Upper lobe of right lung (tissue), 1 donor: ENCODE measurements at places on chromosomes 2 and 18. TPM values are rescaled to one million over a fixed set of nuclear protein-coding genes. Genes with fewer than 3 reads are reported as not detected.
A peak's percentile ranks its signal among the peaks of the same experiment; 100 is the strongest.

DNA sequence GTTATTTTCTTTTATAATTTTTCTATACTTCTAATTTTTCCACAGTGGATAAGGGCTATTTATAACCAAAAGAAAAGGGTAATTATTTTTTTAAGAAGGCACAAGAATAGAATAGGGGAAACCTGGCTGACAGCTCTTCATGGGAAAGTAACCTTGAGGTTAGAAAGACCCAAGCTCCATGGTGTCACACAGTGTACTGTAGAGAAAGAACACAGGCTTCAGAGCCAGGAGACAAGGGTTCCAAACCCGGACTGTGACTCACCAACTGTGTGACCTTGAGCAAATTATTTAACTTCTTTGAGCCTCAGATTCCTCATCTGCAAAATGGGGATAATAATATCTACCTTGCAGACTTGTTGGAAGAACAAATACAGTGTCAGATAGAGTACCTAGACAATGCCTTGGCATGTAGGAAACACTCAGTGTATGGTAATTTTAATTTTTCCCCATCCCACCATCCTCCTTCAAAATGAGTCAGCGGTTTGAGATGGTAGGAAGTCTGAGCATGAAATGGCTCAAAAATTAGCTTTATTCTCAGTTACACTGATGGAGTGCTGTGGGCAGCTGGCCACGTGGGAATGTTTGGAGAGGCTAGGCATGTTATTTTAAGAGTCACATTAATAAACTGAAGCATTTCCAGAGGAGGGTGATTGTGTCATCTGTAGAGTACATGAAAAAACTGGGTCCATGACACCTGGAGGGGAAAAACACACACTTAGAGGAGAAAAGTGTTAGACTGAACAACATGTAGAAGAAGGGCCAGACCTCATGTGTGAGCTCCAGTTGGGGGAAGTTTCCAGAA is 36.7 kb downstream of the TMEM37 start:
- no peaks in the 10 kb centered on the region for H3K36me3 ChIP-seq
- DNase-seq = no peak
- no peaks in the 10 kb centered on the region for H3K27me3 ChIP-seq

- H3K36me3 ChIP-seq = no peaks in the 10 kb centered on the region
- peak overlapping the region; percentile 91 for H3K27ac ChIP-seq
- H3K4me3 ChIP-seq = peak overlapping the region; percentile 72
- H3K4me1 ChIP-seq = peaks cover 53% of the 10 kb centered on the region
- no peaks in the 10 kb centered on the region for H3K27me3 ChIP-seq
- DNase-seq = no peak
Observed at GRCh38 chr2:126657148-126657635, 1.2 kb downstream of the GYPC start.

- DNase-seq = no peak
- H3K36me3 ChIP-seq = no peaks in the 10 kb centered on the region
- H3K4me3 ChIP-seq = no peak overlapping the region
Observed at GRCh38 chr2:85523062-85523902, 15.7 kb upstream of the MAT2A start.

DNA sequence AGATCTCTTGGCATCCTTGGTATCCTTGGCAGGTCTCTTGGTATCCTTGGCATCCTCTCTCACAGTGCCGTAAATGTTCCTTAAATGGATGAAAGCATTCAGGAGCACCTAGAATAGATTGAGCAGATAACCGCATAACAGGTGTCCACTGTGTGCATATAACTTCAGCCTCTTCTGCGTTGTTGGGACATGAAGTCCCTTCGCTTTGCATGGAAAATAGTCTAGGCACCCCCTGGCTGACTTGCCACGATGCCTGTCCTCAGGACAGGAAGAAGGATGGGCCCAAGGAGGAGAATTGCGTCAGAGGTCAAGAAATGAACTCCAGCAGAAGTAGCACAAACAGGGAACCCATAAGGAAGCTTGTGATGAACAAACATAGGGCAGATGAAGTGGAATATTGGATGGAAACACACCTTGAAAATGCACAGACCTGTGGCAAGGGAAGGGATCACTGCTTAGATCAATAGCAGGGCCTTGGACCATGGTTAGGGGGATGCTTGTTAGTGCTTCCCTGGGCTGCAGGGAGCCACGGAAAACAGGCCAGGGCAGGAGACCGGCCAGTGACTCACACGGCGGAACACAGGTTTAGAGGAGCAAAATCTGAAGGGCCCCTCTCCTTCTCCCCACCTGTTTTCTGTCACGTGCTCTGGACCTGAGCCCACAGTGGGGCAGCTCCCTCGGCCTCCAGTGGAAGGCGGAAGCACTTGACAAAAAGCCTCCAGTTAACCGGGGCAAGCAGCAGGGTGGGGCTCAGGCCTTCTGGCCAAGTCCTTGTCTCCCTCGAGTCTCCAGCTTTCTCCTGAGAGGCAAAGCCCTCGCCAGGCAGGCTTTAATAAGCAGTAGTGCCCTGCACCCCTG is 99.2 kb upstream of the ASAP2 start:
- H3K4me3 ChIP-seq = no peak overlapping the region
- peaks cover 21% of the 10 kb centered on the region for H3K4me1 ChIP-seq
- no peaks in the 10 kb centered on the region for H3K27me3 ChIP-seq
- peak overlapping the region; percentile 65 for H3K27ac ChIP-seq

GRCh38 chr2:5990086-5990485 is 297.9 kb downstream of the SOX11 start:
- H3K27ac ChIP-seq = no peak overlapping the region
- no peaks in the 10 kb centered on the region for H3K27me3 ChIP-seq
- no peak overlapping the region for H3K4me3 ChIP-seq
- H3K4me1 ChIP-seq = no peaks in the 10 kb centered on the region
- DNase-seq = no peak

DNA sequence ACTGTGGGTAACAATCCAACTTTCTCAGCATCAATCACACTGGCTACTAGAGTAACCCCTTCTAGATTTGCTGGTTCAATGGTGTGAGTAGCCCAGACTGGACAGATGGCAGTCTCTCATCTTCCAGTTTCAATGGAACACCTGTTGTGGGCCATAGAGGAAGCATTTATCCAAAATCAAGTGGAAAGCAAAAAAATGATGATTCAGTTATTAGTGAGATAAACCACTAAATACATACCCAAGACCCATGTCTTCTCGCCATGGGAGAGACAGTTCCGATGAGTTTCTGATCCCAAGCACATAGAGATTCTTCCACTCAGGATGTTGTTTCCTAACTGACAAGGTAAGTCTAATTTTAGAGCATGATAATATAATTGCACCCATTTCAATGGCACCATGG is 194.0 kb downstream of the IRS1 start:
- H3K27ac ChIP-seq = no peak overlapping the region
- H3K36me3 ChIP-seq = no peaks in the 10 kb centered on the region
- H3K4me3 ChIP-seq = no peak overlapping the region
- no peaks in the 10 kb centered on the region for H3K4me1 ChIP-seq
- no peaks in the 10 kb centered on the region for H3K27me3 ChIP-seq

DNA sequence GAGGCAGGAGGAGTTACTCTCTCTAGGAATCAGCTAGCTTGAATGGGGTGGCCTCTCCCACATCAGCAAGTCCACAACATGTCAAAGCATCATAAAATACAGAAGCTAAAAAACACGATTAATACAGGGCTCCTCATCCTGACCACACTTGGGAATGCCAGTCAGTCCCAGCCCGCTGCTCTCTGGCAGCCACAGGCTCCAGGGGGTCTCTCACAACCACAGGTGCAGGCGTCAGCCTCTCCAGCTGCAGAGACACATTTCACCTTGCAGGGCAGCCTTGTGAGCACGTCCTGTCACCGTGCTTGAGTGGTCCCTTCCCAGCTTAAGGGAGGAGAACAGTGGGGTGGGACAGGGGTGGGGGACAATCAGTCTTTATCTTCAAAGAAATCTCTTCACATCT is 137.4 kb upstream of the SH3BP4 start:
- H3K4me1 ChIP-seq = no peaks in the 10 kb centered on the region
- no peaks in the 10 kb centered on the region for H3K36me3 ChIP-seq
- no peaks in the 10 kb centered on the region for H3K27me3 ChIP-seq
- H3K27ac ChIP-seq = no peak overlapping the region
- H3K4me3 ChIP-seq = no peak overlapping the region
- DNase-seq = no peak

DNA sequence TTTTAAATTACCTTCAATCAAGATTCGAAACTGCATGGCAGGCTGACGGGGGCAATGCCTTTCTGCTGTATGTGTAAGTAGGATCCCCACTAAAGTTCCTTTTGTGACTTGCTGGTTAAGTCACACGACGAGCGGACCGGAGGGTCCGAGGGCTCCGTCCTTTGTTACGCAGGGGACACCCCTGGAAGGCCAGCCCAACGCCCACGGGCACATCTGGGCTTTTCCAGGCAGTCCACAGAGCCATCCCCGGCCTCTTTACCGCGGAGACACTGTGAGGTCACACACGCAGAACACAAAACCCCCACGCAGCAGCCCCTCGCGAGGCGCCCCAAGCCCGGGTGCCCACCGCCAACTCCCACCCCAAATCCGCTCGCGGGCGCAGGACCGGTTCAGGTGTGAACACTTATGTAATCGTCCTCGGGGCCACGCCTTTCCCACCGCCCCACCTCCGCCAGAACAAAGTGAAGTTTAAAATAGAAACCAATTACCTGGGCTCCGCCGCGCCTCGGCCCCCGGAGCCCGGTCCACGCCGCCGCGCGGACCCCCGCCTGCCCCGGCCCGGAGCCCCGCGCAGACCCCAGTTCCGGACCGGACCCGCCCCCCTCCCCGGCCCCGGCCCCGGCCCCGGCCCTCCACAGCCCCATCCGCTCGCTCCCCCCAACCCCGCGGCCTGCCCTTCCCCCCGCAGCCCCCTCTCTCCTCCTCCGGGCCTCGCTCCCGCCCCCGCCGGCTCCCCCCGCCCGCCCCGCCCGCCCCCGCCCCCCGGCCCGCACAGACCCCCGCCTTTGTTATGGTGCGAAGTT is 4.2 kb downstream of the ZNF516 start:
- no peaks in the 10 kb centered on the region for H3K27me3 ChIP-seq
- H3K27ac ChIP-seq = peak overlapping the region; percentile 65
- no peaks in the 10 kb centered on the region for H3K4me1 ChIP-seq
- DNase-seq = peak; percentile 87
- H3K36me3 ChIP-seq = no peaks in the 10 kb centered on the region

The GAL3ST2 gene
- not detected for total RNA-seq

The SLC4A3 gene
- total RNA-seq = 2.9 TPM

The RNF125 gene
- total RNA-seq = 6.5 TPM

The TMEFF2 gene
- total RNA-seq = not detected

The CXCR4 gene
- total RNA-seq = 45.2 TPM

The FTCDNL1 gene
- total RNA-seq = 2.1 TPM

The HAT1 gene
- 24.8 TPM for total RNA-seq

The CYP26B1 gene
- total RNA-seq = 3.8 TPM
